ENCODE measurements at places on chromosomes 16 and 17.

GRCh38 chr16:56667581-56668571 lies at the start of gene MT1G:
TSS of gene MT1G (minus strand) at chr16:56668065. CDS start at chr16:56667993, 72 bp downstream.
- DNase-seq, result no peak

DNA sequence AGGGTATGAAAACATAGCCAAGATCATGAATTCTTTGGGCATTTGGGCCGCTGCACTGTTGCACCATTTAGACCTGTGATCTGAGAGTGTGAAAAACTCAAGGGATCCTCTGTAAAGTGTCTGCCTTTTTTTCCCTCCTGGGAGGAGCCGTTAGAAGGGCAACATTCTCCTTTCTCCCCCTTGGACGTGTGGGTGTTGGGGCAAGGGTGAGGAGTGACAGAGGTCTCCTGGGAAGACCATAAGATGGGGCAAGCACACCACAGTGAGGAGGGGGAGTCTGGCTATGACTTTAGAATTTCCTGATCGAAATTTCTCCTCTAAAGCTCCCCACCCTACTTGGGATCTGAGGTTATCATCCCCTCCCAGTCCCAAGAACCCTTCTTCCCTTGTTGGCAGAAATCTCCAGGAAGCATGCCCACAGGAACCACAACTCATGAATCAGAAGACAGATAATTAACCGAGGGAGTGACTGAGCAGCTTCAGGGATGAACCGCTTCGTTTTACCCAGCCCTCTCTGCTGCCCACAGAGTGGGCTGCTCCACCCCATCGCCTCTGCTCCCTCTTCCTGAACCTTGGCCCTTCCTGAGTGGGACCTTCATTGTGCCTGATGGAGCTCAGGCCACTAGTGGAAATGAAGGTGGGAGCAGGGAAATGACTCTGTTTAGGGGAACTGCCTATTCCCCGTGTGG lies 4.2 kb downstream of the ITGB3 start:
- peak; percentile 73 for DNase-seq

DNA sequence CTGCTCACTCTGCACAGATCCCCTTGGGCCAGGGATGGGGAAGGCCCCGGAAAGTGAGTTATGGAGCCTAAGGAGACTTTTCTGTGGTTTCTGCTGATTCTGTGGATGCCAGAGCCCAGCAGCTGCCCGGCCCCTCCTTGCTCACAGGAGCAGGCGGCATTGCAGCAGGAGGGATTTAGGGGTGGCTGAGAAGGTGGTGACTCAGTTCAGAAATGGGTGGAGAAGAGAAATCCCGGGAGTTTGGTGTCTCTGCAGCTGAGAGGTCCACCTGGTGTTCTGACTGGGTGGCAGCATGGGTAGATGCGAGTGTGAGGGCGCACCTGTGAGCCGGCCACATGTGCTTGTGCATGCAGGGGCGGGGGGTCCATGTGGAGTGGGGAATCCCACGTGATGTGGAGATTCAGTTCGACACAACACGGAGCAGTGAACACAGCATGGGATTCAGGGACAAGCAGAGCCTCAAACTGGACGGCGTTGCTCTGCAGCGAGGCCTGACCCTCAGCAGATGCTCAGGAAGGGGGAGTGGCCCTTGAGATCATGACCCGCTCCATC lies 16.0 kb upstream of the SPPL2C start:
- no peak for DNase-seq

DNA sequence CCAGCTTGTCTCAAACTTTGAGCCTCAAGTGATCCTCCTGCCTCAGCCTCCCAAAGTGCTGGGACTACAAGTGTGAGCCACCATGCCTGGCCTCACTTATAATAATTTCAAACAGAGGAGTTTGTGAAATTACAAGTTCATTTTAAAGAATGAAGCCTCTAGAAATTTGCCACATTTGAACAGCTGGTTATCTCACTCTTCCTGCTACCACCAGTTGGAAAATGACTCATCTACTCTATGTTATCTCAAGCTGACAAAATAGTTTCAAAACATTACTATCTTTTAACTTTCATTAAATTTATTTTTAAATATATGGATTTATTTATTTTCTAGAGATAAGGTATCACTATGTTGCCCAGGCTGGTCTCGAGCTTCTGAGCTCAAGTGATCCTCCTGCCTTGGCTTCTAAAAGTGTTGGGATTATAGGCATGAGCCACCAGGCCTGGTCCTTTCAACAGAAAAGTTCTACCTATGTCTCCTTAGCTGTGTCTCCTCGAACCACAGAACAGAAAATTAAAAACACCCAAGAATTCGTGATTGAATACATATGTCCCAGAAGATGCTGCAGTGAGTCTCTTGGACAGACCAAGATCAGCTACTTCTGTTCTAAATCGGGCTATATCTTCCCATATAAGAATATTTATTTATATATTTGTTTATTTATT lies 47.6 kb downstream of the MYH13 start:
- DNase-seq, result no peak

DNA sequence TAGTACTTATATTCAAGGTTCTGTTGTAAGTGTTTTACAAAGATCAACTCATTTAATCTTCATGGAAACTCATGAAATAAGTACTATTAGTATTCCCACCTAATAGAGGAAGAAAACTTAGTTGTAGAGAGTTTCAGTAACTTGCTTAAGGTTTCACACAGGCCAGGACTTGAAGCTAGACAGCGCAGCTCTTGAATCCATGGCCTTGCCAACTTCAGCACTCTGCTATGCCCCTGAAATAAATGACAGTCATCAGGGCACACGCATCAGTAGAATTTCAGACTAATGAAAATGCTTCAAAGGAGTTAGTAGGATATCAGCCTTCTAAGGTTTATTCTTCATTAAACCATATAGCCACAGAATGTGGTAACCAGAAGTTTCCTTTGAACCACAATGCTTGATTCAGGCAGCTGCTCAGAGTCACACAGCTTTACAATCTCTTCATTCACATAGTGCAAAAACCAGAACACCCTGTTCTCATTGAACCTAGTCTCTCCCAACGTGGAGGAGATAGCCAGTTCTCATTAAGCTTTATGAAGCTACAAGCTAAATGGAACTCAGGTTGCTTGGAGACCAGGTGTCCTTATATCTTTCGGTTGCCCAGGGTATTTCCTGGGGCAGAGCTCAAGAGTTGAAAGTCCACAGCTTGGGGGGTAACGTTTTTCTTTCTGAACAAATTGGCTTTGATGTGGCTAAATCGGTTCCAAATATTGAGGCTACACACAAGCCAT lies 39.7 kb downstream of the KCNJ2 start:
- DNase-seq, result no peak

DNA sequence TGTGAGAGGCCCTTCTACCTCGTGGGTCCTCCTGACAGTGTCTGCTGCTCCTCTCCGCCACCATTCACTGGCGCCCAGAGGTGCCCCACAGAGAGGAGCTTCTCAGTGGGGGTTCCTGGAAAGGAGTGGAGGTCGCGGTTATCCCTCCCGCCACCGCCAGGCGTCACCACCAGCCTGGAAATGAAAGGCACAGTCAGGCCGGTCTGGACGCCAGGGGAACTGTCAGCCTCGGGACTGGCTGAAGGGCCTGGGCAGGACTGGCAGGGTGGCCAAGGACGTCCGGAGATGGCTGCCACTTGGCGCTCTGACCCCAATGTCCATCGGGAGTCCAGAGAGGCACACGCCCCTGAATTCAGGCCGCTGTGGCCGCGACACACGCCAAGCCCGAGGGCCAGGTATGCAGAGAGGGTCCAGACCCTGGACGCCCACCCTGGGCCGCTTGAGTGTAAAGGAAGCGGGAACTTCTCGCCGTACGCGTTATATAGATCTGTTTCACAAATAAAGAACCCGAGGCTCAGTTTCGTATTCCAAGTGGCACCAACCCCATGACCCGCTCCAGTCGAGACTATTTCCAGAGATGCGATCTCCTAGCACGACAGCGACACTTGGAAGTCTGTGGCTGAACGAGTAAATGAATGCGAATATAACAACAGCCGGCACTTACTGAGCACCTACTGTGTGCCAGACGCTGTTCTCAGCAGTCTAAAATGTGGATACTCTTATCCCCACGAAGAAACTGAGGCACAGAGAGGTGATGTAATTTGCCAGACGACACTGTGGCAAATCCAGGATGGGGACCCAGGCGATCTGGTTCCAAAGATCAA lies 7.6 kb upstream of the NXPH3 start:
- DNase-seq, result no peak

DNA sequence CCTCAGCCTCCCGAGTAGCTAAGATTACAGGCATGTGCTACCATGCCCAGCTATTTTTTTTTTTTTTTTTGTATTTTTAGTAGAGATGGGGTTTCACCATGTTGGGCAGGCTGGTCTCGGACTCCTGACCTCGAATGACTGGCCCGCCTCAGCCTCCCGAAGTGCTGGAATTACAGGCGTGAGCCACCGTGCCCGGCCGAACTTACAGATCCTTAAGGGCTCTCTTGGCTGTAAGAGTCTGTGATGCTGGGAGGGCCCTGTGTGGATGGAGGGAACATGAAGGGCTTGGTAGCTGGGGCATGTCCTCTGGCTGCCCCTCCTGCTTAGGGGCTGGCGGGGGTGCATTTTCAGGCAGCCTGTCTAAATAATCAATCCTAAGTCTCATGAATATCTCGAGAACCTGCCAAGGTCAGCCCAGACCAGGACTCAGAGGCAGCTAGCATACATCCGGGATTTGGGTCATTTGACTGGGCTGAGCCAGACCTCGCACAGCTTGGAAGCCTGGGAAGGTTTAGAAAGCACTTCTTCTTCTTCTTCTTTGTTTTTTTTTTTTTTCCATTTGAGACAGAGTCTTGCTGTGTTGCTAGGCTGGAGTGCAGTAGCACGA lies 17.1 kb downstream of the SPNS3 start:
- DNase-seq, result no peak

DNA sequence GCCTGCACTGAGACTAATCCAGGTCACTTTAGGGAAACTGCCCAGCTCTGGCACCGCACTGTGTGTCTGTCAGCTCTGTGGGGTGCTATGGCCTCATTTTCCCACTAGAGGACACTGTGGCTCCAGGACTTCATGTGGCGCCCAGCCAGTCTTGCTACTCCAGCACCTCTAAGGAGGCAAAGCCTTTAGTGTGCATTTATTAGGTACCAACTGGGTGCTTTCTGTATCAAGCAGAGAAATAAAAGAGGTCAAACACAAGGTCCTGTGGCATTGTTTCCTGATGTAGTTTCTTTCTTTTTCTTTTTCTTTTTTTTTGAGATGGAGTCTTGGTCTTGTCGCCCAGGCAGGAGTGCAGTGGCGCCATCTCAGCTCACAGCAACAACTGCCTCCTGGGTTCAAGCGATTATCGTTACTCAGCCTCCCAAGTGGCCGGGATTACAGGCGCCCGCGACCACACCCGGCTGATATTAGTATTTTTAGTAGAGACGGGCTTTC lies 12.5 kb upstream of the RHBDL3 start:
- DNase-seq, result no peak

GRCh38 chr16:27633721-27634120 lies 83.8 kb downstream of the KATNIP start:
- no peak for DNase-seq

- no peak for DNase-seq
Measured at GRCh38 chr17:6508016-6508415, 48.3 kb downstream of the PITPNM3 start.
